Myometrial cell (primary cell): ENCODE measurements at places on chromosomes 1 and 21. TPM values are rescaled to one million over a fixed set of nuclear protein-coding genes. Genes with fewer than 3 reads are reported as not detected.

The SPRR2F gene
- total RNA-seq, result not detected in 2 replicates

The GABRD gene
- not detected in 2 replicates for total RNA-seq

The S100A4 gene
- 45.3 and 54.9 TPM in 2 replicates for total RNA-seq

The FCRL6 gene
- not detected in 2 replicates for total RNA-seq

The SH2D1B gene
- total RNA-seq, result 0.18 TPM in 1 of 2 replicates, not detected in the other
